Activated CD4-positive, alpha-beta T cell treated with anti-CD3 and anti-CD28 coated beads, Interleukin-2, Interleukin-6, amounts not matched to agents 100 ng/mL and 50 ng/mL, durations not matched to agents 16 hours and 8 hours (primary cell): ENCODE measurements at places on chromosomes 6 and 20.

- no peak for DNase-seq
Observed at GRCh38 chr6:19153270-19153980, 683.7 kb upstream of the ID4 start.

DNA sequence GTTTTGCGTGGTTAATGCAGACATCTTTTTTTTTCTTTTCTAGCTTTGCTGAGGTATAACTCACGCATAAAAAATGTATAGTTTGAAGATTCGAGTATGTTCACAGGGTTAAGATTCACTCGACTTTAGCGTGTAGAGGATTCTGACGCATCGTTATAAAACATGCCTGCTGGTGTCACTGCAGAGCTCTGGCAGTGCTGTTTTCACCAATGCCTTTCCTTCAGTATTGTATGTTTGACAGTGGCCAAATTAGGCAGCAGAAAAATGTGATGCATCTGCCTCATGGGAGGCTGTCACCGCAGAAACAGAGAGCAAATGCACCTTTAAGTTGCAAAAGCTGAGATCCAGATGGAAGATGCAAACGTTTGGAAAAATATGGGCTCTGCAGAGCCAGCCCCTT lies 18.0 kb upstream of the SIRPB2 start:
- DNase-seq, result peak; percentile 21

- no peak for DNase-seq
Observed at GRCh38 chr6:29909985-29910384, 32.3 kb upstream of the HLA-A start.

- peak; percentile 37 for DNase-seq
Observed at GRCh38 chr20:18796282-18796833, 17.2 kb upstream of the SCP2D1 start.

DNA sequence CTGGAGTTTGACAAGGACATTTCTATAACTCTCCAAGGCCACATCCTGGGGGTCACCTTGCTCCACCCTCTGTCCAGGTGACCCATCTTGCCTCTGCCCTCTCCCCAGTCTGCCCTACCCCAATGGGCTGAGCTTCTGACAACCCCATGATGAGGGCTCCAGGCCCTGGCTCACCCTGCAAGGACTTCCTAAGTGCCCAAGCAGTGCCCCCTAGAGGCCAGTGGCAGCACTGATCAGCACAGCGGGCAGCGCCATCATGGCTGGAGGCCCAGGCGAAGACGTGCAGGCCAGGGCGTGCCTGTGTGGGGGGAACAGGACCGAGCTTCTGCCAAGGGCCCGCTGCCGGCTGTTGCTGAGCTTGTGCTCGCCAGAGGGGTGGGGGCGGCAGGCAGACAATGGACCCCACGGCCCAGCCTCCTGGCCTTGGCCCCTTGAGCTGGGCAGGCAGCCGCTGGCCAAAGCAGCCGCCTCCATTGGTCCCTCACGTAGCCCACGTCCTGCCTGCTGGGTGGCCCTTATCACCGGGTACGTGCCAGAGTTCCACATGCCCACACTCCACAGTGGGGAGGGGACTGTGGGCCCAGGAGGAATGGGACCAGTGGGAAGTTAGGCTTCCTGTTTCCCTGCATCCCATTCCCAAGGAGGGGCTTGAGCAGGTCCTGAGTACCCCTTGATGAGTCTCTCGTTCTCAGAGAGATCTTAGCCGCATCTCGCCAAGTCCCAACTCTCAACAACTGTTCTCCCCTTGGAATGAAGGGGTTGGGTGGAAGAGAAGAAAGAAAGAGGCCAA lies 64.3 kb downstream of the MRPL14 start:
- DNase-seq, result peak; percentile 68

- no peak for DNase-seq
Observed at GRCh38 chr6:79305020-79305419, 70.5 kb upstream of the HMGN3 start.

GRCh38 chr6:107564589-107564951 lies 74.7 kb downstream of the SOBP start:
- no peak for DNase-seq

- no peak for DNase-seq
Observed at GRCh38 chr6:170178561-170179477, 112.1 kb downstream of the DLL1 start.

GRCh38 chr6:160161647-160161986 lies 40.0 kb downstream of the SLC22A1 start:
- DNase-seq, result no peak

- DNase-seq, result no peak
Observed at GRCh38 chr6:52666523-52666922, 4.4 kb upstream of the TMEM14A start.

- DNase-seq, result no peak
Observed at GRCh38 chr20:57126481-57127092, 139.9 kb downstream of the BMP7 start.

DNA sequence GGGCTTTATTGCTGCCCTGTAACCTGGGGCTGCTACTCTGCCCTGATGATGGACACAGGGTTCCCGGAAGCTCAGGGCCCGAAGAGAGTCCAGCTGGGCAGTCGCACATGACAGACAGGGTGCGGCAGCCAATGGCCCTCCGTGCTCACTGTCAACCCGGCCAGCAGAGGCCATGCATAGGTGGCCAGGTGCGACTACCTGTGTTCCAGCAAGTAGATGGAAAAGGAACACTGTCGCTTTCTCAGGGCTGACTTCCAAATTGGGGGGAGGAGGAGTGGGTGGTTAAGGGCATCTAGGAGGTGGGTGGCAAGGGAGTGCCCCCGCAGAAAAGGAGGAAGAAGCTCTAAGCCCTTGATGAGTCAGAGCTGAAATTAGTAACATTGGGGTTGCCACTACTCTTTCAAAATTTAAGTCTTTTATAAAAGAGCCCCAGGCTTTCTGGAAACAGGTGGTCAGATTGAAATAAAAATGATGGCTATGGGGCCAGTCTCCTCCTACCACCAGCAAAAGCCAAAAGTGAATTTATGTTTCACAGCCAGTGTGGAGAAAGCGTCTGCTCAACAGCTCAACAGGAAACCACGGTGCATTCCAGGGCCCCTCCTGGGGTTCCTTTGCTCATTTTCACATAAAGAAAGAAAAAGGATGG lies 2.3 kb upstream of the RAMACL start:
- DNase-seq, result peak; percentile 8

DNA sequence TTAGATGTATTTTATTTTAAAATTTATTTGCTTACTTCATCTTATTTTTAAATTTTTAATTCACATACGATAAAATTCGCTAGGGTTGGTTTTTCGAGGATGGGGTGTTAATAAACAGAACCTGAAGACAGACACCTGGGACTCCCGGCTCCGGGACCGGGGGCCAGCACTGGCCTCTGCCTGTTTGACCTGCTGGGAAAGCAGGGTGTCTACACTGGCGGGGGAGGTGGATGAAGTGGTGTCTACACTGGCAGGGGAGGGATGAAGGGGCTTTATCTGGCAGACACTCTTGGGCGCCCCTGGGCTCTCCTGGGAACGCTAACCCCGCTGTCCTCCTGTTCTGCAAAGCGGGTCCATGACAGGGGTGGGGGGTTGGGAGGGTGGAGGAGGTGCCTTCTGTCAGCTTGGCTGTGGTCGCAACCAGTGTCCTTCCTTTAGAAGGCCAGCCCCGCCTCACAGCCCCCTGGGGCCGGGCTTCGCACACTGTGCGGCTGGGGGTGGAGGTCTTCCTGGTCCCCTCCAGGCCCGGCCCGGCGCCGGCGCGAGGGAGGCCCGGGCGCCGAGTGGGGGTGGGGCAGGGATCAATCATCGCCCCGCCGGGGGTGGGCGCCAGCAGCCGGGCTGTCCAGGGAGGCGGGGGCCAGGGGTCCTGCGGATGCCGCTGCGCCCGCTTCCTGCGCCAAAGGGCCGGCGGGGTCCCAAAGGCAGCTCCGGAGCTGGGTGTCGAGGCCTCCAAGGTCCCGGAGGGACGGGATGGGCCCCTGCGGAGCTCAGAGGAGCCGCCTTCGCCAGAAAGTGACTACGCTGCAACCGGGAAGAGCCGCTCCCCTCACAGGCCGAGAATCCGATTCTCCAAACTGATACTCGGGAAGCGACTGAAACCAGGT lies 1.8 kb downstream of the GATA5 start:
- no peak for DNase-seq

DNA sequence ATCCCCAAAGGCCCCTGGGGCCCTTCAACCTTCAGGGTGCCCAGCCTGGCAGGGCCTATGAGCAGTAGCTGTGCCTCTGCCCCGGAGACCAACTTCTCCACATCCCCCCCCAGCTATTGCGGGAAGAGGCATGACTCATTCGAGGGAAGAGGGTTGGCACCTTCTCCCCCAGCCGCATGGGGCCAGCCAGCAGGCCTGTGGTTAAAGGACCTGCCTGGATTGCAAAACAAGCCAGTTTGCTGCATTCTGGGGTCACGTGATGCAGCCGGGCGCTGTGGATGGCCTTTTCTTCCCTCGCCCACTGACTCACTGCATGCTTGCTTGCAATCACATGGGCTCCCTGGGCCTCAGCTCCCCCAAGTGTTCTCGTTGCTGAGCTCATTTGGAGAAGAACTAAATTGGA lies 182.5 kb downstream of the MAFB start:
- peak; percentile 76 for DNase-seq

- DNase-seq, result no peak
Observed at GRCh38 chr6:26431258-26432172, 8.8 kb upstream of the BTN3A3 start.

DNA sequence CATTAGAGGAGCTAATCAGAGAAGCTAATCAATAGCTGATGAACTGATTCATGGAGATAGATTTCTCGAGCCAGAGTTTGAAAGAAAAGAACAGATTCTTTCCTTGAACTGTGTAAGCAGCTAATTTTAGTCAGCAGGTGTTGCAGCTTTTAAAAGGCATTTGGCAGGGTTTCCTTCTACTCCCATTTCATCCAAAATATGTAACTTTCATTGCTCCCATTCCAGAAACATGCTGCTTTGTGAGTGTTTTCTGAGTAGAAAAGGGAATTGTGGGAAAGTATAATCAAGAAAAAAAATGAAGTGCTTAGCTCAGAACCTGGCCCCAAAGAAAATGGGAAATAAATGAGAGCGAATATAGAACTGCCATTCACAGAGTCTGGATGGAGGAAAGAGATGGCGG lies 20.8 kb downstream of the SLC35F1 start:
- DNase-seq, result no peak

DNA sequence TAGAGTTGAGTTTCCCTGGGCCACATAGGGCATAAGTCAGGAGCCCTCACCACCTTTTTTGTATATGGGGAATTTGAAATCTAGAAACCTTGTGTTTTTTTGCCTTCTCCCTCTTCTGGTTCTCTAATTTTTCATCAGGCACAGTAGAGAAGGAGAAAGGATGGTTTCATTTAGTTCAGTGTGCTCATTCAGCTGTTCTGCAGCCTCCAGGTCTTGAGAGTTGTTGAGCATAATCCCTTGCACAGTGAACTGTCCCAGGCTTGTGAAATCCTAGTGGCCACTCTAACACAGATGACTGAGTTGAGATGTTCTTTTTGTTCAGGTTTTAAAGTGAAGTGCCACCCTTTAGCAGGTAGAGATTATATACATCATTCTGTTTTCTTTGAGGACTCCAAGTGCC lies 183.5 kb downstream of the CDKAL1 start:
- no peak for DNase-seq

DNA sequence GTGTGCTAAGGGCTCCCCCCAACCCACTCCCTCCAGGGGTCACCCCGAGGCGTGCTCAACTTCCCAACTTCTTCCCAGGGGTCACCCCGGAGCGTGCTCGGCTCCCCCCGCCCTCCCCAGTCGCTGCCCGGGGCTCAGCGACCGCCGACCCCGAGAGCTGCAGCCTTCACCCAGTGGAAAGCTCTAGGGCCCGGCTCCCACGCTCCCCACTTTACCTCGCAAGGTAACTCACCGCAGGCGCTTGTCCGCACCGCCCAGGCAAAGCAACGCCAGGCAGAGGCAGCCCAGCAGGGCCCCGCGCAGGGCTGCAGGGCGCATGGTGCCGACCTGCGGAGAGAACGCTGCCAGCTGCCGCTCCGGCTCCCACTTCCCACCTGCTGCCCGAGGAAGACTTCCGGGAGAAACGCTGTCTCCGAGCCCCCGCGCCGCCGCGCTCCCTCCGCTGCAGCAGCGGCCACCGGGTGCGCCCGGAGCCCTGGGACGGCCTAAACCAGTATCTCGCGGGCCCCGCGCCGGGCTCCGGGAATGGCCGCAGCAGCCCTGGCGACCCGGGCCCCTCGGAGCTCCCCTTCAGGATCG lies 396 bp downstream of the RNASET2 start:
- peak; percentile 44 for DNase-seq

DNA sequence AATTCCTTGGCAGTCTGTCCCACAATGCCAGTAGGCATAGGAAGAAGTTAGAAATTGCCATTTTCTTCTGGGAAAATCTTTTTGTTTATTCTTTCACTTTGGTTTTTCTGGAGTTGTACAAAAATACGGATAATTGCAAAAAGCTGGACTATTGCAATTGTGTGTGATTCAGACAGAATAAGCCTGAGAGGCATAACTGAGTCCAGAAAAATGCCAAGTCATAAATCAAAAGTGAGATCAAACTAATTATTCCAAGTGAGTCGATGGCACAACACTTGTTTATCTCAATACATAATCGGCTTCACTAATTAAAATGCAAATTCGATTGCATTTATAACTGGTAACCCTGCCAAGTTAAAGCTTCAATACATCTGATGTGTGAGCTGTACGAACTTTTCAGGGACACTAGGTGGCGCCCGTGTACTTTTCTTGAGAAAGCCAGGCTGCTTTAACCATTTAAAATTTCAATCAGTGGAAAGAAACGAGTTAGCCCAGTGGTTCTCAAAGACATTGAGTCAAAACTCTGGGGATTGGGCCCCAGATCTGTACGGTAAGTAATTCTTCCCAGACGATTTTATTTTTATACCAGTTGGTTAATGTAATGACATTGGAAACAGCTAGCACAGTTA lies 102.6 kb downstream of the LAMP5 start:
- peak; percentile 61 for DNase-seq

DNA sequence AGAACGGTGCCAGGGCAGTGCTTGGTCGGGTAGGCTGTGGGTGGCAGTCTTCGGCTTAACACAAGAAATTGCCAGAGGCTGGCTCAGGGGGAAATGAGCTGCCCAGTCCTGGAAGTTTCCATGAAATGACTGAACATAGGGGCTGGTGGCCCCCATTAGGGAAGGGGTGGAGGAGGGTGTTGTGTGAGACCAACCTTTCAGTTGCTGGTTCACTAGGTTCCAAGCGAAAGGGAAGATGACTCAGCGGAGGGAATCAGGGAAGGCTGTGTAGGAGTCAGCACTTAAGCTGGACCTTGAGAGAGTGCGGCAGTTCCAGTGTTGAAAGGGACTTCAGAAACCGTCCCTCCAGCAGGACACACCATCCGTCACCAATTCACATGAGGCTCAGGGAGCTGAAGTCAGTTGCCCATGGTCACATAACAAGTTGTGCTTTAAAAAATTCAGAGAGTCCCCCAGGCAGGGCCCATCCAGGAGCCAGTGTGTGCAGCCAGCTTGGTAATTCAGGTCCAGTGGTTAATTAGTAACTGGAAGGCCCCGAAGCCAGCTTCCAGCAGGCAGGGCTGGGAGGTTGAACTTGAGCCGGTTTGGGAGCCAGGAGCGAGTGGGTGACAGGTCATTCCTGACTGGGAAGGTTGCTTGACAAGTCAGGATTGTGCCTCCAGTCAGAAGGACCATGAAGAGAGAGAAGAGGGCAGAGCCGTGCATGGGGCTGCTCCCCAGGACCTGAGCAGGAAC lies at the start of gene SGK2:
Gene SGK2 (plus strand): TSS at position 616 of the 735 bp plus-strand sequence. CDS start 7,469 bp downstream, outside the sequence.
- DNase-seq, result no peak

- DNase-seq, result peak; percentile 67
Observed at GRCh38 chr6:99611148-99611547, 4.5 kb downstream of the PRDM13 start.
